ENCODE measurements at places on chromosomes 2 and 18.

GRCh38 chr18:44636241-44636640, 44.4 kb upstream of the SETBP1 start:
- DNase-seq: no peak

- no peak for DNase-seq
Measured at GRCh38 chr2:209702775-209703174, 68.9 kb upstream of the UNC80 start.

- no peak for DNase-seq
Measured at GRCh38 chr2:125386074-125386473, 1269.9 kb upstream of the GYPC start.

DNA sequence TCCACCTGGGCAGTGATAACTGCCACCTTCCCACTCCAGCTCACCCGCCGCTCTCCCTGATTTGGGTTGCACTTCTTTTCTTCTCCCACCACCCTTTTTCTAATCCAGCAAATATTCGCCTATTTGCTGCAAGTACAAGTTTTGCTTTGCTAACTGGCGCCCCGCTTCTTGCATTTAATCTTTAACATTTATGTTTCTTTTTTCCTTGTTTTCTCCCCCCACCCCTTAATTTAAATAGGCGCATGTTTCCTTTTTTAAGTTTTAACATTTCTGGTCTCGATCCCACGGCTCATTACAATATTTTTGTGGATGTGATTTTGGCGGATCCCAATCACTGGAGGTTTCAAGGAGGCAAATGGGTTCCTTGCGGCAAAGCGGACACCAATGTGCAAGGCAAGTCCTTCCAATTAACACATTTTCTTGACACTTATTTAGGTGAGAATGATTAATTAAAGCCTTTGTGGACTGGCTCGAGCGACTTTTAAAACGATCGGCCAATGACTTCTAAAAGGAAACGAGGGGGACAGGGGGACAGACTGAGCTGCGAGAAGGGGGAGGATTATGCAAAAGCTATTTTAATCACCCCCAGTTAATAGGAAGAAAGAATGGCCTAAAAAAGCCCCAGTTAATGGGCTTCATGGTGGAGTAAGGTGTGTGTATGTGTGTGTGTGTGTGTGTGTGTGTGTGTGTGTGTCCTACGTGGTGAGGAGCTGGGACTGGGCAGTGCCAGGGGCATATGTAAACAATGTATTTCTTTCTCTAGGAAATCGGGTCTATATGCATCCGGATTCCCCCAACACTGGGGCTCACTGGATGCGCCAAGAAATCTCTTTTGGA, 1.6 kb downstream of the TBR1 start:
- no peak for DNase-seq

DNA sequence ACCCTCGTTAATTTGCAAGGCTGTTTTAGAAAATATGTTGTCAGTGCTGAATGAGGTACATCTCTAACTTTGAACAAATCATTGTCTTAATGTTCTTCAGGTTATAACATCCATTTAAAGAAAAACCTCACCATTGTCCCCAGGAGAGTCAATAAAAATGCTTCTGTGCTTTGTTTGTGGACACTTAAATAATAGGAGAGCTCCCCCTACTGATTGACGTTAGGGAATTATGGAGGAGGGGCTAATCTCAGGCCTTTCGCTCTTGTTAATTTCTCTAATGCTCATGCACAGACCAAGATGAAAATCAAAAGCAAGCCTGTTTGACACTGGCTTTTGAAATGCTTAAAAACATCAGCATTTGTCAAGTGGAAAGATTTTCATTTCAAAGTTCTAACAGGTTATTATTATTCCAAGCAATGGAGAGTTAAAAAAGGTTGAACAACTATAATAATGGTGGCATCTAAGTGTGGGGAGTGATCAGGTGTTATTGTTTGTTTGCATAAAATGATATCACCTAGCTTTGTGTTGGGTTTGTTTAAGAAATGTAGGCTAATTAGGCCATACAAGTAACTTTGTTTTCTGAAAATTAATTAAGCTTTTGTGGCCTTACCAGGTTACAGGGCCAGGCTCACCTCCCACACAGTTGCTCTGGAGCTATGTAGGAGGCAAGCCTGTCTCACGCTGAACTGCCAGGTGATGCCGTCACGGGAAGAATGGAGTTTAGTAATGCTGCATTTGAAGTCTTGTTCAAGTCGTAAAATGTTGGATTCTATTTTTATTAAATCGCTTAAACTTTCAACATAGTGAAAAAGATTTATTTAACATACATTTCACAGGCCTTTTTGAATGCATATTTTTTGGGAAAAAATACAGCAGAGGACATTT, 51.7 kb upstream of the SMIM21 start:
- DNase-seq: no peak

DNA sequence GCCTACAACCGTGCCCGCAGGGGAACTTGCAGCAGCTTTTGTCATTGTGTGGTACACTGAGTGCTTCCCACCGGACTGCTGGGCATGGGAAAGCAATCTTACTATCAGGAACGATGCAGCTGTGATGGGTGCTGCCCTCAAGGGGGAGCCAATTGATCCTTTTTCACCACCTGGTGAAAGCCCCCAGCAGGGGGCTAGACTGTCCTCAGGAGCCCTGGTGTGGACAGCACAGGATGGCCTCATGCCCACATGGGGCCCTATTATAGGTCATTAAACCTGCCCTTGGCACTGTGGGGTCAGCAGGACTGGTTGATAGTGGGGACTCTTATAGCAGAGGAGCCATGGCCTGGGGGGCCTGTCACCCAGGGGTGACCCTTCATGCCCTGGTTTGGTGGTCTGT, 172.2 kb downstream of the GLI2 start:
- no peak for DNase-seq

DNA sequence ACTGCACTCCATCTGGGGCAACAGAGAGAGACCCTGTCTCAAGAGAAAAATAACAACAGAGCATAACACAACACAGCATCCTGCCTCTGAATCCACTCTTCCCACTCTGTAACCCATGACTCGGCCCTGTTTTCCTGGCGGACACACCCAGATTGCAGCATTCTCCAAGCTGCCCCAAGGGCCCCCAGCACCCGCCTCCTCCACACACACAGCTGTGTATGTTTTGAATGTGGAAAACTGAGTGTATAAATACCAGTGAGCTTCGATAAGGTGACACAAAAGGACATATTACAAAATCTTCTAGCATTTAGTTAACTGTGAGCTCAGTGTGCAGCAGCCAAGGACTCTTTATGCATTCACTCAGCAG, 13.0 kb downstream of the IMPA2 start:
- DNase-seq: no peak

DNA sequence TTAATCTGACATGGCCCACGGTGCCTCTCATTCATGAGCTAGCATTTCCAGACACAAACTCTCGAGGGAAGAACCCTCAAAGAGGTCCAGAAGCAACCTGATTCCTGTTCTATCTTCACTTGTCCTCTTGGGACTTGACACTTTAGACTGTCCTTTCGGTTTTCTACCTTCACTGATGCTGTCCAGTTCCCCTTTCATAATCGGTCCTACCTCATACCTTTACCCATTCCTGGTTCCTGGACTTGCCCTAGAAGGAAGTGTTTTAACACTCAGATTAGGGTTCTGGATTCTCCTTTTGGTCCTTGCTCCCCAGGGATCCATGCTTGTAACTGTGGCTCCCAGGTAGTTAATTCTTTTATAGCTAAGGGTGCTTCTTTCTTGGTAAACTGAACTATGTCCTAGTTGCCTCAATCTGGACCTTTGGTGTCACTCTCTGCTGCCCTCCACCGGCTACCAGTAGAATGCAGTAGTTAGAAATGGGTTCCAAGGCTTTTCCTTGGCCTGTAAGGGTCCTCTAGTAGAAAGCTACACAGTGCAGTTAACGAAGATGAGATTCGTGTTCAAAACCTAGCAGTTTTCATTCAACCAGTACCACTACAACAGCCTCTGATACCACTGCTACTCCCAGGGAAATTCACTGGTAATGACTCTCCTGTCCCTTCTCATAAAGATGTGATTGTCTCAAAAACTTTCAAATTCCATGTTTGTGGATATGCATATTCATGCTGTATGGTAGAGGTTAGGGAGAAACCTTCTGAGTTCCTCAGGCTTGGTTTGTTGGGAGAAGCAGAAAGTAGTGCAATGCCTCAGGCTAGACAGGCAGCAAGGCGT, 178.1 kb upstream of the CYP26B1 start:
- no peak for DNase-seq

DNA sequence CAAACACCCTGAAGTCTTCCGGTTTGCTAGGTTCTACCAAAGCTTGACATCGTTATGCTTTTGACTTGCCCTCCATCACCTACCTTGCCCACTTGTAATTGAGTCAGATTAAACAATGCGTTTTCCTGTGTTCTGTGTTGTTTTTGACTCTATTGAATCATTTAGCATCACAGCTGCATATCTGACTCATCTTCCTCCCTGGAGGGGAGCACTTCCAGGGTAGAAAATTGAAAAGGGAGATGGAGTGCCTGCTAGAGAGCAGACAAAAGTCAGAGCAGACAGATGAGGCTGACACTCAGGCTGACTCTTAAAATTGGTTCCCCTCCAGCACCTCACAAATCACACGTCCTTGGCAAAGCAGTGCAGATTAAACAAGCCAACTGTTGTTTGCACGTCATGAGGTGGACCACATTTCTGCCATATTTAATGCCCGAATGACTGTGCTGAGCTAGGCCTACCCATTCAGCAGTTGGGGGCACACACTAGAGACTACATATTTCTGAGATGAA, 2.2 kb downstream of the MPP4 start:
- DNase-seq: no peak

GRCh38 chr2:102538491-102538890, 65.5 kb downstream of the SLC9A4 start:
- DNase-seq: no peak

GRCh38 chr18:42574871-42575270, 540.6 kb downstream of the RIT2 start:
- DNase-seq: no peak

DNA sequence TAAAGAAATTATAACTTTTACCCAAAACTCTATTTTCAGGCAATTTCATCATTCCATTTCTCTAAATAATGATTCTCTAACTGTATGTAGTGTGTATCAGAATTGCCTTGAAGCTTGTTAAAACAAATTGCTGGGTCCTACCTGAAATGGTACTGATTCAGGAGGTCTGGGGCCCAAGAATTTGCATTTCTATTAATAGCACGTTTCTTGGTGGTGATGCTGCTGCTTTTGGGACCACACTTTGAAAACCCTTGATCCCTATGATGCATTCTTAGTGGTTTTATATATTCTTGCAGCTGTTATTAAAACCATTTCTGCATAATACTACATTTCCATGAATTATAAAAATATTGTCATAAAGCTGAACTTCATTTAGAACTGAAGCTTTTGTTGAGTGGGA, 140.7 kb downstream of the NCK2 start:
- DNase-seq: no peak

- no peak for DNase-seq
Measured at GRCh38 chr18:12990123-12990475, 1.1 kb upstream of the CEP192 start.
